ENCODE measurements at places on chromosomes 5 and 9.
A peak's percentile ranks its signal among the peaks of the same experiment; 100 is the strongest.

- DNase-seq, result no peak
These were observed 277.0 kb downstream of the DIRAS2 start for GRCh38 chr9:90365666-90366065.

GRCh38 chr9:27019589-27019988 is 14.1 kb upstream of the LRRC19 start:
- no peak for DNase-seq

DNA sequence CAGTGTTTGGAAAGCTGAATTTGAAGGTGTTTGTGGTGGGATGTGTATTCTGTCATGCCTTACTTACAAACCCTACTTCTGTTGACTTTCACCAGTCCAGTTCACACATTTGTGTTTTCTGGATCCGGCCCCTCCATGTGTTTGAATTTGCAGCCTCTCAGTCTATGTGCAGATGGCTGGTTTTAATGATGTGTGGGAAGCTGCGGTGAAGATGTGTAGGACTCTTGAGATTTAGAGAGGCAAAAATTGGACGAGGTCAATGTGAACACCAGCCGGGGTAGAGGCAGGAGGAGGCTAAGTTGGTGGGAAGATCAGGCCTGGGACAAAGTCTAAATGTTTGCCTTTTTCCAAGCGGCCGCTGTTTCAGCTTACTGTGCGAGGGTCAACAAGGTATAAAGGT is 115.4 kb upstream of the KLF9 start:
- no peak for DNase-seq

- no peak for DNase-seq
These were observed 158.0 kb downstream of the PAX5 start for GRCh38 chr9:36876056-36876455.

GRCh38 chr9:99567436-99567835 is 254.2 kb upstream of the NR4A3 start:
- no peak for DNase-seq

GRCh38 chr5:140631831-140632365 is 1.1 kb downstream of the CD14 start:
- peak; percentile 42 for DNase-seq

DNA sequence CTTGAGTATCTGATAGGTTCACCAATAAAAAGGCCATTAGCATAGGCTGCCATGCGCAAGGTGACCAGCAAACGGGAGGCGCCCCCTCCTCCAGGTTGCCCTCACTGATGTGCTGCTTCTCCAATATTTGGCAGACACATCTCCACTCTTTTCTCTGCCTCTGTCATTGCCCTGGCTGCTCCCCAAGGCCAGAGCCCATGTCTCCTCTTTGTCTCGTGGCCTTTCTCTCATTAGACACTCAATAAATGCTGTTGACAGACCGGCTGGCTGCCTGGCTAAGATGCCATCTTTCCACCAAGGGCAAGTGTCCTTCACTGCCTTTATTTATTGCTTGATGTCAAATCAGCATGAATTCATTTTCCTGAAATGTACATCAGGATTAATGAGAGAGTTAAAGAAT is 404.0 kb upstream of the KIF2A start:
- no peak for DNase-seq

DNA sequence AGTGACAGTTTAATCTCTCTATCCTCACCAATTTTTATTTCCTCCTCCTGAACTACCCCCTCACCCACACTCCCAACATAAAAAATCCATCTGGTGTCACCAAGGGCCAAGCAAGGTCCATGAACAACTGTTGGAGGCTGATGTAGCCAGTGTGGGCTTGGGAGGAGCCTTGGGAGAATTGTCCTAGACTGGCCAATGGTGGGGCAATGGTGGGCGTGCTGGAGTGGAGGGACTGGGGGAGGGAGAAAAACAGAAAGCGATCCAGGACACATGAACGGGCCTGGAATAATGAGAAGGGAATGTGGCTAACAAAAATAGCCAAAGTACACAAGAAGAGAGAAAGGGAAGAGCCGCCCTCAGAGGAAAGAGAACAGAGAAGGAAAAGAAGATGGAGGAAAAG is 272.6 kb downstream of the ENC1 start:
- DNase-seq, result no peak

DNA sequence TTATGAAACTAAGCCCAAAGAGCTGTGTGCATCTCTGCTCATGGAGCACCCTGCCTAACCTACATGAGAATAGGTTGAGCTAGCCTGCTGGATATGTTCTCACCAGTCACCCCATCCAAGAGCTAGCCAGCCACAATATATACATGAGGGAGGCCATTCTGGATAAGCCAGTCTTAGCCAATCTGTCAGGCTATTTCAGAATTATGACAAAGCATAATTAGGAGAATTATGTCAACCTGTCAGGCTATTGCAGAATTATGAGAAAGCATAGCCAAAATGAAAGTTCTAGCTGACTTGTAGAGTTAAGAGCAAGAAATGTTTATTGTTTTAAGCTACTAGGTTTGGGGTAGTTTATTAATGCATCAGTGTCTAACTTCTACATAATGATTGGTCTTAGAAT is 189.8 kb downstream of the WDR70 start:
- no peak for DNase-seq

GRCh38 chr5:95954716-95955115 is 6.9 kb downstream of the ELL2 start:
- no peak for DNase-seq

DNA sequence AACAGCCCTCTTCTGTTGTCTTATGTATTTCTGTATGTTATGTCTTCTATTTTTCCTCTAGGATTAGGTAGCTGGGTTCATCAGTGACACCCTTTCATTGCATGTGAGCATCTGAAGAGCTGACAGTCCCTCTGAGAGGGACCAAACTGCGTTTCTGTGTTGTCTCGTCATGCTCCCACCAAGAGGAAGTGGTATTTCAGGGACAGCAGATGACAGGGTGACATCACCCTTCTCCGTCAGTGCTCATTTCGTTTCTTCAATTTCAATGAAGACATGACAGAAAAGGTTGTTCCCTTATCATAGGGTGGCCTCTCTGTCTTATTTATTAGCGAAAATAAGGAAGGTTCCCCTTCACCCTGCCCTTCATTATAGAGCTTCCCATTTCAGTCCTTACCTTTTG is 225.9 kb upstream of the NR4A3 start:
- no peak for DNase-seq

- no peak for DNase-seq
These were observed 462.9 kb downstream of the CDK5RAP2 start for GRCh38 chr9:120117081-120117480.

DNA sequence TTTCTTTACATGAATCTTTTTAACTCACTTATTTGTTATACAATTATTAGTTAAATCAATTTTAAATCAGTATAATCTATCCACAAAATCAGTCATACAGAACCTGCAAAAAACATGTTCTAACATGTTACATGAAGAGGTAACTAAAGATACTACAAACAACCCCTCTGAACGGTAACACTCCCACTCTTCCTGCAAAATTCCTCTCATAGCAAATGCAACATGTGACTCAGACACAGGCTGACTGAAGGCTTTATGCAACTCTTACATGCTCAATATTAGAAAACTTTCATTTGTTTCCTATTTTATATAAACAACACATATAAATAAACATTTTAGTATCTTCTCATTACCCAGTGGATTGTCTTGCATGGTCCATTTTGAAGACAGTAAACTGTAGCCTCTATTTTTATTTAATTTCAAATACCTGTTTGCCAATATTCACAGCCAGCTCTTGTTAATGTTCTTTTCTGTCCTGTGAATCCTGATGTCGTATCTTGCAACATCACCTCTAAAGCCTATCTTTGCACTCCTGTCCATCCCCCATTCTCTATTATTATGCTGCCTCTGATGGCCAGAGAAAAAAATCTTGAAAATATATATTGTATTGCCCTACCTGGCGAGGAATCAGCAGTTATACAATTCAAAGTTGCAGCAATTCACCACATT is 100.5 kb upstream of the CCDC152 start:
- DNase-seq, result no peak

GRCh38 chr9:110030632-110031031 is 177.3 kb downstream of the C9orf152 start:
- DNase-seq, result no peak

DNA sequence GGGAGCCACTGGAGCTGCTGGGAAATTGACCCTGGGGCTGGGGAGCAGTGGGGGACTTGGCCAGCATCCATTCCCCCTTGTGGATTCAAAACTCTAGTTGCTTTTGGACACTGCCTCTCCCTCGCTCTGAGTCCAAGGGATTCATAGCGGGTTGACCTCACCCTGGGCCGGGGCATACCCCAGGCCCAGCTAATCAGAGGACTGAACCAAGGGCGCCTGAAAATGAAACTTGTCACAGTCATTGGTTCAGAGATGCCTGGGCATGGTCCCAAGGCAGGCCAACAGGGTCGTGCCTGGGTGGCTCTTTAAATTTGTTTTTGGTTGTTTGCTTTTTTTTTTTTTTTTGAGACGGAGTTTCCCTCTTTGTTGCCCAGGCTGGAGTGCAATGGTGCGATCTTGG is 22.6 kb downstream of the STK10 start:
- no peak for DNase-seq

DNA sequence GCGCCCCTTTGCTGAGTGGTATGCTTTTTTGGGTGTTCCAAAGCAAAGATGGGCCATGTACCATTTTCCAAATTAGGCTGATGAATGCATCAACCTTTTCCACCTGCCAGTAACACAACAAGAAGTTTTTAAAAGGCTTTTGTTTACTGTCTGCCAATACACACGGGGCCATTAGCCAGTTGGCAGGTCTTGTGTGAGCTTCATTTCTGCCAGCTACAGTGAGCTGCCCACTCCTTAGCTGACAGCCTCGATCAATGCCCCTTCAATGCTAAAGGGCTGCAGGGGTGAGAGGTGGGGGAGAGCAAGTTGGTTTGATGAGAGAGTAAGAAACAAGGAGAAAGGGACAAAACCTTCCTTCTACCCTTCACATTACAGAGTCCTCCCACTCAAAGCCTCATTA is 128.7 kb downstream of the C5orf15 start:
- no peak for DNase-seq

DNA sequence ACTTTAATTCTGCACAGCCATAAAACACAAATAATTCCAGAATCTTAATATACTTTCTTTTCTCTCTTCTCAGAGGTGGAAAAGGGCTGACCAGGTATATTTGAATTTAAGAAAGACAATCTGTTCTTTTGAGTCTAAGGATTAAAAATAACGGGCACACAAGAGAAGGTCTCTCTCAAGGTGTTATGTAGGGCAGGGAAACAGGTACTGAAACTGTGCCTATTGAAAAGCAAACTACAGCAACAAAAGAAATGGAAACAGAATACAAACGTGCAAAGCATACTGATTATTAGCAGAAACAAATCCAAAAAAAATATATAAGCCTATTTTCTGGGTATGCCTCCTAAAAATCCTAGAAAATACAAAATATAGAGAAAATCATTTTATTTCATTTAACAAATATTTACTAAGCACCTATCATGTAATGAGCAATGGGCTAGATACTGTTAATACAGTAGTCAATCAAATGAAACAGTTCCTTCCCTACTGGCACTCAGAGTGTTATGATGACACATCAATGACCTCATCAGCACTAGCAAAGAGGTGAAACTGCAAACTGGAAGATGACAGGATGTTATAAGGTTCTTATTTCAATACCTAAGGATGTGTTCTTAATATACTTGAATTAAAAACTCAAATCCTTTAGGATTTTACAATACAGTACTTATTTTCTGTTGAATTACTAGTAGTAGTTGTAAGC is 87.7 kb downstream of the AUH start:
- no peak for DNase-seq

GRCh38 chr9:11158063-11158462 is 545.3 kb upstream of the PTPRD start:
- DNase-seq, result no peak

DNA sequence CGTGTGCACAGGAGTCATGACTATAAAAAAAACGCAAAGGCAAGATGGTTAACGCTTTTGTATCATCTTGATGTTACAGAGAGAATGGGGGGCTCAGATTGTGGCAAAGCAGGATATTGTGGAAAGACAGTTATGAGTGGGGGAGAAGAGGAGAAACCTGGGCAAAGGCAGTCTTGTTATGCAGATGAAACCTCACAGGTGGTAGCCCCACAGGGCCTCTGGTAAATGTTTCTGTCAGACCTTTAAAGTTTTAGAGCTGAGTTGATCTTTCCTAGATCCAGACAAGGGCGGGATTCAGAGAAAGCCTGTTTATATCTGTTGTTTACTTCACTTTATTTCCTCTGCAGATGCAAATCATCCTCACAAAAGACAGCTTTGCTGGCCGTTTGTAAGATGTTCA is 55.2 kb downstream of the C9orf85 start:
- no peak for DNase-seq

DNA sequence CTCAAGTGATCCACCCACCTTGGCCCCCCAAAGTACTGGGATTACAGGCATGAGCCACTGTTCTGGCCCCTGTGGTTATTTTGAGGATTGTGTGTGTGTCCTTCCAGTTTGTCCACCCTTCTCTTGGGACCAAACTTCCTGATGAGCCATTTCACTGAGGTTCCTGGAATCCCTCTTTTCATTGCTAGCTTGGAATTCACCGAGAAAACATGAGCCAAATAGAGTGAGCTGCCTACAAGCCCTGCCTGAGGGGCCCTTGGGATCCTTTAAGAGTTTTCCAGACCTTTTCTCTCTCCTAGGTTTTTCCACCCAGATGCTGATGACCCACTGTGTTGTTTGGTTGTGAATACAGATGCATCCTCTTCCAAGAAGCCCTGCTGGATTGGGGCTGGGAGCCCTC is 13.2 kb upstream of the KIF12 start:
- no peak for DNase-seq

GRCh38 chr5:73692166-73692640 is 66.2 kb downstream of the ARHGEF28 start:
- DNase-seq, result no peak

All from activated CD4-positive, CD25-positive, alpha-beta regulatory T cell treated with anti-CD3 and anti-CD28 coated beads, Interleukin-2, amount 50 U/mL, for 72 hours (primary cell).